ENCODE measurements at places on chromosomes 12 and 14.

DNA sequence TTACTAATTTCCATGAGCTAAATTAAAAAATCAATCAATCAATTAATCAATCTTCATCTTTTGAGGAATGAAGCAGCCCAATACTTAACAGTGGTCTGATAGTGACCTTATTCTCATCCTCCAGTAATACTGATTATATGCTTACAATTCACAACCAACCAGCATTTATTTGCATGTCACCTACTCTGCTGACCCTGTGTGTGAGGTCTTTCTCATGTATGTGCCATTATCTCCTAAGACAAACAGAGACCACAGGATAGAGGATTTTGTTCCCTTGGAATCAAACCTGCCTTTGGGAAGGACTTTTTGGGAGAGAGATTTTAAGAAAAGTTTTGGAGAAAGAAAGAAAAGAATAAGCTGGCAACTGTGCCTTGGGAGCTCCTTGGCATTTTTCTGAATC lies 197.2 kb downstream of the NRXN3 start:
- DNase-seq = no peak

DNA sequence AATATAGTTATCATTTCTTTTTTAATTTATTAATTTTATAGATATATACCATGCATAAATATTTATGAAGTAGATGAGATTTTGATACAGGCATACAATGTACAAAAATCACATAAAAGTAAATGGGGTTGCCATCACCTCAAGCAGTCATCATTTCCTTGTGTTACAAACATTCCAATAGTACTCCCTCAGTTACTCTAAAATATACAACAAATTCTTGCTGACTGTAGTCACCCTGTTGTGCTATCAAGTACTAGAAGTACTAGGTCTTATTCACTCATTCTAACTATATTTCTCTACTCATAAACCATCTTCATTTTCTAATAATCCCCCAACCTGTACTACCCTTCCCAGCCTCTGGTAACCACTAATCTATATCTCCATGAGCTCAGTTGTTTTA lies 432.6 kb upstream of the SYT1 start:
- DNase-seq = no peak

GRCh38 chr14:99727096-99727870 lies 43.2 kb downstream of the CYP46A1 start:
- DNase-seq = no peak

DNA sequence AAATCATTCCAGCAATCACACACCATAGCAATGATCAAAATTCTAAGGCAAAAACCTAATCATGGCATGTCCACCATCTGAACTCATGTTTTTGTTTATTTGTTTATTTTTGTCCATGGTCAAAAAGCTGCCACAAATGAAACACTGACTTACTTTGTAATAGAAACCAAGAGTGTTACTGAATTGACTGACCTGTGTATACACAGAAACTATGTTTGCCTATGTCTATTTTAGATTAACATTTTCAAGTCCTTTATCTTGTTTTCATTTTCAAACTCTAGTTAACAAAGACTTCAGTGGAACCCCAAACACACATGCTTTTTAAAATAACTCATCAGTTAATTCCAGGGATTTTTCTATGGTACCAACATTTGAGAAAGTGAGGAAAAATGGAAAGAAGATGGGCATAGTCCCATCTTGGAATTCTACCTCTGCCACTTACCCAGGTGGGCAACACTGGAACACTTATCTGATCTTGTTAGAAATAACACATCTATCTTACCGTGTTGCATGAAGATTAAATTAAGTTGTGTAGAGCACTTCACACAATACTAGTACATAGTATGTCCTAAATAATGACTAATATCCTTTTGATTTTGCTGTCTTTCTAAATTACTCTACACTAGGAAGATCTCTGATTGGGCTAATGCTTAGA lies 6.4 kb downstream of the LUM start:
- DNase-seq = no peak

DNA sequence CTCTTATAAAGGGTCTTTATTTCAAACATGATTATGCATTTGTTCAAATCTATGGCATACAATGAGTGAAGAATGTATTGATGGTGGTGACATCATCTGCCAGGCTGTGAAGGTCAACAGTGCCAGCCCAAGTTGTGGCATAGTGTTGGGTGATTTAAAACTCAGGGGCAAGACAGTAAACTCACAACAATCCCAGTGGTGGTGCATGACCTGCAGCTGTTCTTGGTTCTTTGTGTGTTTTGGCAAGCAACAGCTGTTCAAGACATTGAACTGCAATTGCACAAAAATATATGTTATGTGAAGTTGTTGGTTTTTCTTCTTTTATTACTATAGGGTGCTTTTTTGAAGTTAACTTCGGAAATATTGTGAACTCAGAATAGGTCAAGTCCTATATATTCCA lies 851.6 kb downstream of the NRXN3 start:
- no peak for DNase-seq

GRCh38 chr14:91961297-91962220 lies 14.1 kb upstream of the FBLN5 start:
- no peak for DNase-seq
